ENCODE measurements at places on chromosomes 4 and X. TPM values are rescaled to one million over a fixed set of nuclear protein-coding genes. Genes with fewer than 3 reads are reported as not detected.

DNA sequence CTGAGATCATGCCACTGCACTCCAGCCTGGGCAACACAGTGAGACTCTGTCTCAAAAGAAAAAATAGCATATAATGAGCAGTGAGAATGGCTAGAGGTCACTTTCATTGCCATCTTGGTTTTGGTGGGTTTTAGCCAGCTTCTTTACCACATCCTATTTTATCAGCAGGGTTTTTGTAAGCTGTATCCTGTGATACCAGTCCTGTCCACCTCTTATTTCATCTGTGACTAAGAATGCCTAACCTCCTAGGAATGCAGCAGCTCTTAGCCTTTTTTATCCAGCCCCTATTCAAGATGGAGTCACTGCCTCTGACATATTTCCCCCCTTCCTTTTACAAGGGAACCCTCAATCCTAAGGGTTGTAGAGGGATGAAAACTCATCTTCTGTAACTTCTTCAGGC, 26.1 kb upstream of the IGFBP7 start:
- no peak for DNase-seq

- no peak for DNase-seq
Observed at GRCh38 chr4:11966782-11967181, 538.1 kb upstream of the HS3ST1 start.

GRCh38 chr4:41315862-41316261, 59.1 kb downstream of the UCHL1 start:
- no peak for DNase-seq

GRCh38 chr4:107212565-107212964, 176.5 kb upstream of the DKK2 start:
- no peak for DNase-seq

- DNase-seq: no peak
Observed at GRCh38 chrX:107293056-107293455, 86.6 kb downstream of the DNAAF6 start.

DNA sequence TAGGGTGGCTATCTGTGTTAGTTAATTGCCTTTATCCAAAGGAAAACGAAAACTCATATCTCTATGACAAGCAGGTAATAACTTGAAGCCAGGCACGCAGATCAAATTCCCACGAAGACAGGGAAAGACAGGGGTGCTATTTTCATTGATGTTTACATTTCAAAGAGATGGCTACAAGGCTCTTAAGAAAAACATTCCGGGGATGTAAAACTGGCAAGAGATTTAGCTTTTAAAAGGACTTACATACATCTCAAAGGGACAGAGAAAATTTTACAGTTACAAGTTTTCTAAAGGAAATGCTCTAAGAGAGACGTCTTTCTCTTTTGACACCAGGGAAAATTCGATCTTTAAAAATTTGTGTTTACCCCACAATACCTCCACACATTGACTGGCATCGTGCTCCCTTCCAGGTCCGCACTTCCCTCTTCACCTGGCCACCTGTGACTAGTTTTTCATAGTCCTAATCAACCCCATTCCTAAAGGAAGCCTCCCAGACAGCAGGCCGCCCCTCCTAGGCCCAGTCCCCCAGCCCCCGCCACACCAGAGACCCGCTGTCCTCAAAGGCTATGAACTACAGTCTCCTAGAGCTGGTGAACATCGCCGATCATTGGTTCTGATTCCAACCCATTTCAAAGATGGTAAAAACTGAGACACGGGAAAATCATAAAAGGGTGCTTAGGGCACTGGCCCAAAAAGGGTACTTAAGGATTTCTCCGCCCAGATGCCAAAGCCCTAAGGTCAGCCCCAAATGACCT, 649 bp upstream of the ARAF start:
- no peak for DNase-seq

DNA sequence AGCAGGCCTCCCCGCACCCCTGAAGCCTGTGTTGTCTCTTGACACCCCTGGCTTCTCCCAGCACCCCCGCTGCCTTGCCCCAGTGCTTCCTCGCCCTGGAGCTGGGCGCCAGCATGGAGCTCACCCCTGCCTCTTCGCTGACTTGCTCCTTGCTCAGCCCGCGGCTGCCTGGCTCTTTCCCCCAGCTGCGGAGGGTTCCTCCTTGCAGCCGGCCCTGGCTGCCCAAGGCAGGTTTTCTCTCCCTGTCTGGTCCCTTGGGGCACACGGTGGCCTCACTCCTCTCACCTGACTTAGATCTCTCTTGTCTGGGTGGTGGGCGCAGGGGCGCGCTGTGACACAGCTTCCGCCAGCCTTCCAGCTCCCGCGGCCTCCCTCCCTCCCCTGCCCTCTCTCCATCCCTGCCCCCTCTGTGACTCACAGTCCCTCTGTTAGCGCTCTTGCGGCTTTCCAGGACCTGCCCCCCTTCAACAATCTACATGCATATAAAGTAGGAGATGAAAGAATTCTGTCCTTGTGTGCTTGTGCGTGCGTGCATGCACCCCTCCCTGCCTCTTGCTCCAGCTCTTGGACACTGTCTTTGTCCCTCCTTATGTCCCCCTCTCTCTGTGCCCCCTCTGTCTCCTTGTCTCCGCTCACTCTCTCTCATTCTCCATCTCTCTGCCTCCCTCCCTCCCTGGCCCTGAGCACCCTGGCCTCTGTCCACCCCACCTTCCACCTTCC, 2.2 kb downstream of the PLXNB3 start:
- DNase-seq: peak; percentile 33

- DNase-seq: no peak
Observed at GRCh38 chrX:103423955-103424638, 47.8 kb downstream of the BEX3 start.

DNA sequence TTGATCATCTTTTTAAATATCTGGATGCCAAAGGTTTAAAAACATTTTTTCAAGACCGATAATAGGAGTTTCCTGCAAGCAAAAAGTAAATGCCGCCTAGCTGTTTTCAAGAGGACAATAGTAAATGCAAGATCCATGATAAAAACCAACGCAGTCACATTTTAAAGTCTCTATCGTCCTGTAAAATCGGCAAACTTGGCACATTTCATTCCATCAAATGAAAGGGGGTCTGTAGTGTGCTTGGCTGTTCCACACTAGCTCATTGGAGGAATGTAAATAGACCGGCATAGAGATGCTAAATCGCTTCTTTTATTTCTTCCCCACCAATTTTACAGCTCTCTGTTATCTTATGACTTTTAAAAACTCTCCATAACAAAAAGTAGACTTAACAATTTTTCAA, 202.2 kb downstream of the NLGN4X start:
- no peak for DNase-seq

- no peak for DNase-seq
Observed at GRCh38 chr4:73711989-73712388, 28.4 kb upstream of the CXCL8 start.

- no peak for DNase-seq
Observed at GRCh38 chrX:100931925-100932285, 3.2 kb upstream of the XKRX start.

DNA sequence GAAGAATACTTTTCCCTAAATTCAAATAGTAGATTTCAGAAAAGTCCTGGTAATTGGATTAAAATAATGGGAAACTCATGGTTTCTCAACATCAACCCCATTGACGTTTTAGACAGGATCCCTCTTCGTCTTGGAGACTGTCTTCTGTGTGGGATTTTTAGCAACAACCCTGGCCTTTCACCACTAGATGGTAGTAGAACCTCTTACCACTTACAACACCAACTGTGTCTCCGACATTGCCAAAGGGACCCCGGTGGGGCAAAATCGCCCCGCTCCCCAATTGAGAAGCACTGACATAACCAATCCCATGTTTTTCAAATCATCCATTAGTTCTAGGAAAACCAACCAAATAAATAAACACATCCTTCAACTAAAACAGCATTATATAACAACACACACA, 16.9 kb upstream of the ANOS1 start:
- no peak for DNase-seq

- no peak for DNase-seq
Observed at GRCh38 chr4:127047930-127048329, 584.8 kb upstream of the INTU start.

DNA sequence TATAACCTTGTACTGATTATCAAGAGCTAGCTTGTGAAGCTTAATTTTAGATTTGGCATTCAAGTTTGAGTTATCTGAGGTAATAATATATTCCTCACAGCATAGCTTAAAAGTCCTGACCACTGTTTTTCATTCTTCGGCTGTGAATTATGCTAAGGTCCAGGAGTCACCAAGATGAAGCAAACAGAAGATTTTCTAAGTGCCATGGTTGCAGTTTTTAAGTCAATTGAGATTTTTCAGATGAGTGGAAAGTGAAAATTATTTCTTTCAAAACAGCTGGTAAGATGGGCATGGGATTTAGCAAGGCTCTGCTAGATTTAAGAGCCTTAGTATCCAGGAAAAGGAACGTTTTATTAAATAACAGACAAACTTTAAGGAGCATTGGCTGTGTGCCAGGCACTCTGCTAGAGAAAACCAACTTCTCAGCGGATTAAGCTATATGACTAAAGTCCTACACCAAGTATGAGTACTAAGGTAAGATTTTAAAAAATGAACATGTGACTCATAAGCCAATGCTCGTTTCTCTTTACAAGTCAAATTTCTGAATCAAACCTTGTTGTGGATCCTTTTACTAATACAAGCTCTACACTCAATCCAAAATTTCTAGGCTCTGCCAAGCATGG, 149.9 kb upstream of the IL15 start:
- DNase-seq: peak; percentile 52

- no peak for DNase-seq
Observed at GRCh38 chr4:82648356-82648755, 86.6 kb upstream of the TMEM150C start.

- no peak for DNase-seq
Observed at GRCh38 chrX:100979881-100980607, 10.5 kb downstream of the ARL13A start.

GRCh38 chrX:153864101-153864500, 21.9 kb downstream of the L1CAM start:
- no peak for DNase-seq

DNA sequence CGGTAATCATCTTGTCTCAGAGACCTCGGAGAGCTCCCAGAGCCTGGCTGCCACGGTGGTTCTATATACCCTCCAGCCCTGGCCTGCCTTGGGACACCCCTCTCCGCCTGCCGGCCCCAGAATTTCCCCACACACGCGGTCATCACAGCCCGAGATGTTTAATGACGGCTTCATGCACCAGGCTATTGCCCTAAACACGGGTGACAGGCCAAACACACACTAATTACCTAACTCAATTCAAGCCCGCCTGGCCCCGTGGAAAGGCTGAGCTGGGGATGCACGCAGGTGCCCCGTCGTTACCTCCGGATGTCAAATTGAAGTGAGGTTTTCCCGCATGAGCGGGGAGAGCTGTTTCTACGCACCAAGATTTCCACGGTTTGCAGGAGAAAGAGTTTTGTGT, 72.9 kb upstream of the PPP2R3B start:
- DNase-seq: no peak

DNA sequence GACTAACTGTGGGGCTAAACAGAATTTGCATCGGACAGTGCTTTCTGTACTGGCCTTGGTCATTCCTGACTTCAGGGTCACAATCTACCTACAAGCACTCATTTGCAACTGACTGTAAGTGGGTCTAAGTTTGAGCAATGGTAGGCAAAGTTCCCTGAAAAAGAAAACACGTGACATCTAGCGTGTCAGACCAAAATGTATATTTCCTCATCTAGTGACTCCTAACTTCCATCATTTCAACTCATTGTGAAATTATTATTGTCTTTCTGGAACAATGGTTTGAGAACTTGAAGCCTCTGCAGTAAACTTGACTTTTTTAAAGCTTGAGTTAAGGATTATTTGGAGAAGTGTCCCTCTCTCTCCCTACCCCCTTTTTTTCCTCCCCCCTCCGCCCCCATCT, 113.6 kb downstream of the MID1 start:
- DNase-seq: no peak

GRCh38 chrX:3295731-3296130, 50.7 kb downstream of the MXRA5 start:
- DNase-seq: no peak

- DNase-seq: no peak
Observed at GRCh38 chr4:174332741-174333493, 49.2 kb downstream of the CEP44 start.

DNA sequence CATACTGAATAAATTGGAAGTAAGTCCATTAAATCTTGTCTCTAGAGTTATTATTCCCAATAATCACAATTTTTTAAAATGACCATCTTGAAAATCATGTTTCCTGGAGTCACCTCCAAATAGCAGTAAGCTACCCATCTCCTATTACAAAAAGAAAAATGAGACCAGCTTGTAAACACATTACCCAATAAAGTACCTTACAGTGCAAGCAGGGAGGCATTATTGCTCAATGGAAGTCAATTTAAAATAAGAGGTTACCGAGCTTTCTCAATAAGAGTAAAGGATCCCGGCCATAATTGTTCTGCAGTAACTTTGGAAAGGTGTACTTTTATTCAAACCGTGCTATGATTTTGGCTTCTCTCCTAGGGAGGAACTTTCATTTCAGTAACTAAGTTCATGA, 78.0 kb downstream of the DMD start:
- DNase-seq: no peak

- no peak for DNase-seq
Observed at GRCh38 chrX:1876041-1876440, 261.2 kb downstream of the ASMT start.

DNA sequence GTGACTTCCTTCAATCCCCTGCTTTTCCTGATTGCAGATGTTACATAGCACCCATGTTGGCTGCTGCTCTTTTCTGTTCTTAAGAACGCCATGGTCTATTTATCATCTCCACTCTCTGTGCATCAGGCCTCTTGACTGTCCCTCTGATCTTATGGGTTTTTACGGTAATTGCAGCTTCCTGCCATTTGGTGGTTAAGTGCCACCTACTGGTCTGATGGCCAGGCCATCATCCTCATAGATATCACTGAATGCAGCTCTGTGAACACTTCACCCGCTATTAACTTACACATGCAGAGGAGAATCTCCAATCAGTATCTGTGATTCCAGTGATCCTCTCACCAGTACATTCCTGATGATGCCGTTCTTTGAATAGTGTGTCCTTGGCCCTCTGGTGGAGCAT, 382.4 kb downstream of the TRAM1L1 start:
- DNase-seq: no peak

- DNase-seq: no peak
Observed at GRCh38 chr4:124530464-124531077, 182.0 kb downstream of the ANKRD50 start.

DNA sequence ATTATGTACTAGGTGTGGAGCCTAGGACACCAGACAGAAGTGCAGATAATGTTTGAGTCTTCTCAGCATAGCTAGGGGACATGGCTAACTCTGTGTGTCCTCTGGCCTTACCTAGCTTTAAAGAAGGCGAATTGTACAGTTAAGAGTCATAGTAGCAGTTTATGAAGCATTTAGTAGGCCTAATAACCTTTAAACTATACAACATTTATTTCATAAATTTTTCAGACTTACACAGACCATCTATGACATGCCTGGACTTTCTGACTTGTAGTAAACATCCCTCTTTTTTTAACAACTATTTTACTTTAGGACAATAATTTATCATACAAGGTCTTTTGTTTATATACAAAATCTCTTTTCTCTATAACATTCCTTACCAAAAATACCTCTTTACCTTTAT, 37.4 kb downstream of the ETNPPL start:
- no peak for DNase-seq

- no peak for DNase-seq
Observed at GRCh38 chrX:133973704-133974103, 11.7 kb downstream of the GPC3 start.

Gene TBX22
- not detected for polyA plus RNA-seq

Gene NDST4
- polyA plus RNA-seq: not detected

Gene SPANXC
- polyA plus RNA-seq: not detected

Gene GPR82
- not detected for polyA plus RNA-seq

Gene NIPAL1
- polyA plus RNA-seq: 0.22 TPM

Gene RHOH
- polyA plus RNA-seq: not detected

Gene PGAM4
- polyA plus RNA-seq: 0.40 TPM

Gene ATP11C
- 27.4 TPM for polyA plus RNA-seq

Gene CT45A1
- not detected for polyA plus RNA-seq

Gene TLR3
- polyA plus RNA-seq: 1.1 TPM

Gene SMPX
- not detected for polyA plus RNA-seq

Measured in AG04450 (cell line).